ENCODE measurements at places on chromosomes 5 and 9.

DNA sequence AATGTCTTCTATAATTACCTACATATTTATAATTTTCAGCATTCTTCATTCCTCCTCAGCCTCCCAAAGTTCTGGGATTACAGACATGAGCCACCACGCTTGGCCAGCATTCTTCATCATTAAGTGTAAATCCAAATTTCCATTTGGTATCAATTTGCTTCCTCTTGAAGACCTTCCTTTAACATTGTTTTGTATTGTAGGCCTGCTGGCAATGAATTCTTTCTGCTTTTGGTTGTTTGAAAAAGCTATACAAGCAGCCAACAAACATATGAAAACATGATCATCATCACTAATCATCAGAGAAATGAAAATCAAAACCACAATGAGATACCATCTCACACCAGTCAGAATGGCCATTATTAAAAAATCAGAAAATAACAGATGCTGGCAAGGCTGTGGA lies 56.4 kb downstream of the GCNT4 start:
- no peak for DNase-seq

GRCh38 chr5:35089334-35090314 lies 41.9 kb upstream of the AGXT2 start:
- peak; percentile 62 for DNase-seq

DNA sequence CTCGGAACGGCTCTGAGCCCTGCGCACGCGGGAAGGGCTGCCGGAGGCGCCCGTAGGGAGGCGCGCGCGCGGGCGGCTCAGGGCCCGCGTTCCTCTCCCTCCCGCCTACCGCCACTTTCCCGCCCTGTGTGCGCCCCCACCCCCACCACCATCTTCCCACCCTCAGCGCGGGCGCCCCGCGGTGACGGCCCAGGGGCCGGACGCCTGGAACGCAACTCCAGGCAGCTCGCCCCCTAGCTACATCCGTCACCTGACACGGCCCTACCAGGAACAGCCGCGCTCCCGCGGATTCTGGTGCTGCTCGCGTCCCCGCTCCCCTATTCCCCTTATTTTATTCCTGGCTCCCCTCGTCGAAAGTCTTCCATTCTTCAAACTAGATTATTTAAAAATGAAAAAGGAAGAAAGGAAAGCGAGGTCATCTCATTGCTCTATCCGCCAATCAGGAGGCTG lies at the start of gene CDKN2B-AS1:
Gene CDKN2B-AS1 (plus strand): TSS at position 236 of the 450 bp plus-strand sequence.
- DNase-seq = peak; percentile 56

- DNase-seq = peak; percentile 52
These were observed 10.6 kb upstream of the CXXC5 start for GRCh38 chr5:139637438-139638089.

DNA sequence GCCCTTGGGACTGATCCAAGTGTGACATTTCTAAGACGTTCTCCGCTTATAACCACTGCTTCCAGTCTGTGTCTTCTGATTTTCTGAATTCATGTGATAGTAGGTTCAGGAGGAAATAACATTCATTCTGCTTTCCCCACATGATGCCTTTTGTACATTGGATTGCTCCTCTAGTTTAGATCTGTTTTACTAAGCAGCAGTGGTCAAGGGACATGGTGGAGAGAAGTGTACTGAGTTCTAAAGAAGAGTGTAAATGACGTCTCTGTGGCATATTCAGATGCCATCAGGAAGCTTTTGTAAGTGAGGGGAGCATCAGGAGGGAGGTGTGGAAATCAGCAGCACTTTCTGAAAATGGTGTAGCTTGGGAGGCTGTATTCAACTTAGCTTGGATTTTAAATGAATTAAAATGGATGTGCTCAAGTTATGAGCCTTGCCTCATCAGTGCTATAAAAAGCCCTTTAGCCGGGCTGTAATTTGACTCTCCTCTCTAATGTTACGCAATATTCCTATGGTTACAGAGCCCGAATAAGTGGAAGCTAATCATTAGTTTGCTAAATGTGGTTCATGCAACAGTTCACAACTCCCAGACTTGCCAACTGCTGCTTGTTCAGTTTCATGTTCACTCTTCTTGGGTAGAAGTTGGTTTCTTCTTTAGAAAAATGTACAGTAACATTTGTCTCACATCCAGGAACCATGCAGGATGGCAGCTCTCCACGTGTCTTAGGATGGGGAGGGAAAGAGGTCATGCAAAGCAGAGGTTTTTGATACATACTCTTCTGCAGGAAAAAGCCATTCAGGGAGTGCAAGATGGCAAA lies 281.3 kb downstream of the ARHGAP26 start:
- no peak for DNase-seq

DNA sequence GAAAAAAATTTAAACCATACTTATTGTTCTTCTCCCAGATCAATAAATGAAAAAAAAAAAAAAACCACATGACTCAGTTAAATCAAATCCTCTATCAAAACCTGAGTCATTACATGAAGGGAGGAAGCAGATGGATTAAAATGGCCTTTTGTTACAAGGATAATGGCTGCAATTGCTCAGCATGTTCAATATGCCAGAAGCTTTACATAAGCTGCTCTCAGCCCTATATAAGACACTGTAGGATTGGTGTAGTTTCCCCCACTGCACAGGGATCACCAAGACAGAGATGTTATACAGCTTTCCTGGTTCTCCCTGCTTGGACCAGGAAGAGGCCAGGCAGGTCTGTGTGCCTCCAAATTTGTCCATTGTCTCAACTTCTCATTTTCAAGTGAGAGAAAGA lies 101.6 kb upstream of the MAP1B start:
- no peak for DNase-seq

GRCh38 chr5:127706691-127707090 lies 3.5 kb downstream of the CCDC192 start:
- DNase-seq = no peak

- no peak for DNase-seq
These were observed 27.3 kb upstream of the DAP start for GRCh38 chr5:10788358-10788757.

DNA sequence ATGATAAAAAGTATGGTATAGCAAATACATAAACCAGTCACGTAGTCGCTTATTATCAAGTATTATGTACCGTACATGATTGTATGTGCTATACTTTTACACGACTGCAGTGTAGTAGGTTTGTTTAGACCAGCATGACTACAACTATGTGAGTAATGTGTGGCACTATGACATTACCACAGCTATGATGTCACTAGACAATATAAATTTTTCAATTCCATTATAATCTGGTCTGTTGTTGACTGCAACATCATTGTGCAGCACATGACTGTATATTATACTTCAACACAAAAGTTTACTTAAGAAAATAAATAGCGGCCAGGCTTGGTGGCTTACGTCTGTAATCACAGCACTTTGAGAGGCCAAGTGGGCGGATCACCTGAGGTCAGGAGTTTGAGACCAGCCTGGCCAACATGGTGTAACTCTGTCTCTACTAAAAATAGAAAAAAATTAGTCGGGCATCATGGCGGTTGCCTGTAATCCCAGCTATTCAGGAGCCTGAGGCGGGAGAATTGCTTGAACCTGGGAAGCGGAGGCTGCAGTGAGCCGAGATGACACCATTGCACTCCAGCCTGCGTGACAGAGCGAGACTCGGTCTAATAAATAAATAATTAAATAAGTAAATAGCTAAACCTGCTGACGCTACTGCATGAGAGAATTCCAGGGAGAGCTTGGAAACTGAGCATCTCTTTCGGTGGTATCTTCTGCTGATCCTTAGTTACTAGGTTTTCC lies 24.6 kb upstream of the JADE2 start:
- no peak for DNase-seq

- DNase-seq = no peak
These were observed 772.1 kb upstream of the DMAC1 start for GRCh38 chr9:8571643-8572042.

DNA sequence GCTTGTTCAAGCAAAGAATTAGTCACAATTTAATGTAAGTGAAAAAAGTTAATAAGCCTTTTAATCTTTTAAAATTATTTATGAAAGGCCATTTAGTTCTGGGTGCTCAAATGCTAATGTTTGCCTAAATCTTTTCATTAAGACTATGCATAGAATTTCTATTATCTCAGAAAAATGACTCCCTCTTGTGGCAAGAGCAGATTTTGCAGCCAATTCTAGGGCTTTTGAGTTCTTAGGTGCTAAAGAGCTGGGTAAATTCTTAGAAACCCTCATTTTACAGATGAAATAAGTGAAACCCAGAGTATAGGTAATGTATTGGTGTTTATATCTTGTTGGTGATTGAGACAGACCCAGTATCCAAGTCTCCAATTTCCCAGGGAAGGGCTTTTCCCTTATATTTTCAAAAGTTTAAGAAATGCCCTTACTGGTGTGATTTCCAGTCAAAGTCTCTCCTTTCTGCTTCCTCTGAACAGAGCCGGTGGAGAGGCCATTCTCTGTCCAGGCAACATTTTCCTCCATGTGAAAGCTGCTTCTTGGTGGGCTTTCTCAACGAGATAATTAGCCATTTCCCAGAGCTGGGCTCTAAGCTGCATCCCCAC lies 24.1 kb upstream of the PCSK5 start:
- peak; percentile 52 for DNase-seq

DNA sequence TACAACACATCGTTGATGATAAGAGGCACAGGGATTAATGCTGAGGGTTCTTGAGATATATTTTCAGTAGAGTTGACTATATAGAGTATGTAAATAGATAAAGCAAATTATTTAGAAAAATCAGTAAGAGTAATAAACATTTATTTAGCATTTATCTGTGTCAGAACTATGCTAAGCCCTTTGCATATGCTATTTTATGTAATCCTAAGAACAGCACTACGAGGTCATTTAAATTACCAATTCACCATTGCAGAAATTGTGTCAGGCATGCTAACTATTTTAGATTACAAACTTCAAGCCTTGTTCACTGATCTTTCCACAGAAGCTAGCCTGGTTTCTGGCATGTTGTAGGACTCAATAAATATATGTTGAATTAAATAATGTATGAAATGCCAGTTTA lies 20.4 kb upstream of the REEP2 start:
- no peak for DNase-seq

- no peak for DNase-seq
These were observed 52.3 kb downstream of the WDR36 start for GRCh38 chr5:111144352-111144930.

DNA sequence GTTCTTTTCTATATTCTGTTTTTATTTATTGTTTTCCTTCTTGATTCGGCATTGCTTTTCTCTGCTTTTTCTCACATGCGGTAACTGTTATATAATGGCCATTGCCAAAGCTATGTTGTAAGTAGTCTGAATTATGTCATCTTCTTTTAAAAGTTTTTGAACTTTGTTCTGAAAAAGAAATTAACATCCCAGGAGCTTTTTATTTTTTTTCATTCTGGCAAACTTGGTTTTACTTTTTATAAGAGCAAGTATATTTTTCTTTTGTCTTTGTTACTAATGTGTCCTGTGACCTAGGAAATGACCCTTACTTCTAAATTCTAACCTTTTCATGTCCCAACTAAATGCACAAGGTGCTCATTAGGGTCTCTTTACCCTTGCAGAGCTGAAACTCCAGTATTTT lies 26.7 kb upstream of the IZUMO3 start:
- DNase-seq = no peak

- DNase-seq = peak; percentile 25
These were observed 561 bp downstream of the DAPK1 start for GRCh38 chr9:87498046-87498810.

GRCh38 chr9:16985559-16986348 lies 115.3 kb upstream of the BNC2 start:
- no peak for DNase-seq

GRCh38 chr9:123011878-123012528 lies 21.5 kb upstream of the GPR21 start:
- no peak for DNase-seq

DNA sequence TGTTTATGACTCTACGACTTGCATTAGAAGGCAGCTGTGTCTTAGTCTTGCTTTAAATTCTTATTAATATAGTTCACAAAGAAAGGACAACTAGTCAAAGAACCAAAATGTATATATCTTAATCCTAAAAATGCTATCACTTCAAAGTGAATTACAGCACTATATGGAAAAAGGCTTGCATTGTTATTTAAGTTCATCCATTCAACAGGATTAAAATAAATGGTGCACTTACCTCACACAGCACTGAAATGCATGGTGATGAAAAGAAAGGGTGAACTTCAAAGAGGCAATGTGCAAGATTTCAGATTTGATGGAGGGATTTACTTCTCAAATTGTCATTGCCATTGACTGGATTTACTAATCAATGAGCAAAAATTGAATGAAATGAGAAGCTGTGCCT lies 344.4 kb upstream of the NUDT12 start:
- DNase-seq = no peak

GRCh38 chr5:86971034-86971571 lies 296.6 kb upstream of the RASA1 start:
- DNase-seq = no peak
